ENCODE measurements at places on chromosomes 12 and 14.

GRCh38 chr12:124075841-124076240 lies 102.8 kb downstream of the ZNF664 start:
- DNase-seq: no peak

DNA sequence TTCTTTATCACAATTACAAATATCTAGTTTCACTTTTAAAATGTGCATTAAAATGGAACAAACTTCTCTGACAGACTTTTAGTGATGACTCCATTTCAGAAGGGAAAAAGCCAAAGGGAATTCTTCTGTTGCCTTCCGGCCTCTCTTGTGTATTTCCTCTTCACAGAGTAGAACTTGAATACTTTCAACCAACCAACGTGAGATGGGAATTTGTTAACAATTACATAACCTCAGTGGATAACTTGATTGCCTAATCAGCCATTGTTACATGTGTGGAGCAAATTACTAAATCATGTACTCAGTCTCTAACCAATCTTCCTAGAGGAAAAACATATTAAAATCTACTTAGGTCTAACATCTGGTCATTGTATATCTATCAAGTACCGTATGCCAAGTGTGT lies 291.1 kb downstream of the SYT1 start:
- no peak for DNase-seq

DNA sequence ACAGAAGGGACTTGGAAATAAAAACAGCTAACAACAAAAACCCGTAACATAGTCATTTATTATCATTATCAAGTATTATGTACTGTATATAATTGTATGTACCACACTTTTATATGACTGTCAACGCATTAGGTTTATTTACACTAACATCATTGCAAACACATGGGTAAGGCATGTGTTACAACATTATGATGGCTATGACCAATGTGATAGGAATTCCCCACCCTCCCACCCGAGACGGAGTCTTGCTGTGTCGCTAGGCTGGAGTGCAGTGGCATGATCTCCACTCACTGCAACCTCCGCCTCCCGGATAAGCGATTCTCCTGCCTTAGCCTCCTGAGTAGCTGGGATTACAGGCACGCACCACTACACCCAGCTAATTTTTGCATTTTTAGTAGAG lies 82.6 kb downstream of the ERC1 start:
- no peak for DNase-seq

DNA sequence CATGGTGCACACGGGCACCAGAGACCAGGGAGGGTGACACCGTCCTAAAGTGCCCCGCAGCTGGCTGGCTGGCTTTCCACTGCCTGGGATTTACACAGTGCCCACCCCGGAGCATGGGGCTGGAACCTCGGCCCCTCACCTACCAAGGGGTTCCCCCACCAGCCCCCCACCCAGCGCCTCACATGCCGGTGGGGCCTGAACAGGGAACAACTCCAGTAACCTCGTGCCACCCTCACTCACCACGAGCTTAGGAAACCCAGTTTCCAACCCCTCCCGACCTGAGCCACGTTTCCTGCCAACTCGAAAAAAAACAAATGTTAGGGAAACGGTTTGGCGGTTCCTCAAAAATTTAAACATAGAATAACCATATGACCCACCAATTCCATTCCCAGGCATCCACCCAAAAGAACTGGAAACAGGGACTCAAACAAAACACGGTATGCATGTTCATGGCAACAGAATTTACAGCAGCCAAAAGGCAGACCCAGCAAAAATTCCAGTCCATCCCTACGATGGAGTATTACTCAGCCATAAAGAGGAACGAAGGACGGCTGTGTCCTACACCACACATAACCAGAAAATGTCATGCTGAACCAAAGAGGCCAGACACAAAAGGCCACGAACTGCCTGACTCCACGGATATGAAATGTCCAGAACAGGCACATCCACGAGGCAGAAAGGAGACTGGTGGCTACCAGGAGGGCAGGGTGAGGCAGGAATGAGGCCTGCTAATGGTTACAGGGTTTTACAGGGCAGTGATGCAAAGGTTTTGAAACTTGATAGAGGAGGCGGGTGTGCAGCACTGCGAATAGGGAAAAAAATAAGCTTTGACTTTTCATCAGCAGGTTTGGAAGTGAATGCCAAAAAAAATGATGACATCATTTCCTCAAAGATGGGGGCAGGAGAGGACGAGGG lies 68.9 kb downstream of the NCOR2 start:
- DNase-seq: no peak

DNA sequence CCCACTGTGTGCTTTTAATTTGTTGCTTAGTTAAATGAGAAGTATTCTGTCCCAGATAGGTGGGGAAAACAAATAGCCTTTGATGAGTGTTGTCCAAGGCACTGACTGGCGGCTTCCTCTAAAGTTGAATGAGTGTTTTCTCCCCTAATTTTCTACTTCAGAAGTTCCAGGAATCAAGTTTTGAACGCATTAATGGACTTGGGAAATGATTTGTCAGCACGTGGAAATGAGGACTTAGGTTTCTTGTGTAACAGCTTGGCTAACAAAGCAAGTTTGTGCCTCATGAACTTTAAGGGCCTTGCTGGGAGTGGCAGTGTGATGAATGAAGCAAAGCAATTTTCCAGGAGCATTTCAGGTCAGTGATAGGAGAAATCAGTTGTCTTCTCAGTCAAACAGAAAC lies 56.9 kb downstream of the LIN52 start:
- DNase-seq: no peak

DNA sequence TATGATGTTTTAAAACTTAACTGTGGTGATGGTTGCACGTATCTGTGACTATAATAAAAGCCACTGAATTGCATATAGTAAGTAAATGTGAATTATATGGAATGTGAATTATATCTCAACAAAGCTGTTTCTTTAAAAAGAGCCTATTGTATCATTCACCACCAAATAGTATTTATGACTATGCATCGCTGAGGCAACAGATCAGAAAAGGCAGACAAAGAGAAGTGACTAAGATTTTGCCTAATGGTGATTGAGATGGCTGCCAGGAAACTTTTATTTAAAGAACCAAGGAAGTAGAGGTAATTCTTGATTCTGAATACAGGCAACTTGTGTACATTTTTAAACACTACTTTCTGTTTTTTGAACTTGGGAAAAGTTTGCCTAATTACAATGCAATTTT lies 31.7 kb downstream of the DHRS7 start:
- DNase-seq: no peak

DNA sequence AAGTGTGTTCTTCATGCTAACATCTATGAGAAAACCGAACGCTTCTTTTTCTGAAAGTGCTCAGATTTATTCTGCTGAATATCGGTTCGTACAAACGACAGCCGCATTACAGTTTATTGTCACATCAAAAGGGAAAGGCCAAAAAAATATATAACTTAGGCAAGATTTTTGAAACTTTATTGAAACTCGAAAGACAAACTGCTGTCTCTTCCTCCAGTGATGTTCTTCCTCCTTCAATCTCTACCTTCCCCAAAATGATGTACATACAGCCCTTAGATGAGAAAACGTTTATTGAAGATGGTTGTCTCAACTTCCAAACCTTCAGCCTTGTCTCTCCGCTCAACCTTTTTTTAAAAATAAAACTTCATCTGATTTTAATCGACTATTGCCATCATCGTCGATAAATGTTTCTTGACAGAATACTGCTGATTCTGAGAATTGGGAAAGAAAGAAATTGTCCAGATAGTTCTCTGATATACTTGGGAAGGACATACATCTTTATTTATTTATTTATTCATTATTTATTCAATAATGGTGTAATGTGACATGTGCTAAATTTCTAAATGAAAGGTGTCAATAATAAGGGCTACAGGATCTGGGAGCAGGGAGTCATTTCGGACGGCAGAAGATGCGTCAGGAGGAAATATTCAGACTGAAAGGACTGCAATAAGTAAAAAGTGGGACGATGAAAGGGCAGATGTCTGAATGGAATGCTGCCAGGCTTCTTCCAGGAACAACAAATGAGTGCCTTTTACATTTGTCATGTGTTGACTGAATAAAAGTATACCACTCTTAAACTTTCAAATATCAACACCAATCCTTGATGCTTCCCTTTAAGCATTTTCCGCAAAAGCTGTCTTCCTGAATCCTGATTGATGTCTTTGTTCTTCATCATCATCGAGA lies 817 bp upstream of the MDM1 start:
- no peak for DNase-seq

Measured in suprapubic skin (tissue), 4 donors.